Upper lobe of left lung (tissue), 6 donors: ENCODE measurements at places on chromosomes 3 and 15. TPM values are rescaled to one million over a fixed set of nuclear protein-coding genes. Genes with fewer than 3 reads are reported as not detected.

The HHATL gene
- 0.71 TPM for total RNA-seq

The GPR27 gene
- not detected for total RNA-seq

The SPATA12 gene
- total RNA-seq = not detected

The PP2D1 gene
- total RNA-seq = not detected

The FETUB gene
- total RNA-seq = not detected

The MCF2L2 gene
- 1.0 TPM for total RNA-seq

The ITPKA gene
- total RNA-seq = not detected

The MORC1 gene
- total RNA-seq = not detected

The CCR8 gene
- total RNA-seq = not detected

The CX3CR1 gene
- total RNA-seq = 1.0 TPM

The CYP19A1 gene
- 0.81 TPM for total RNA-seq

The ITIH1 gene
- total RNA-seq = not detected

The ZBBX gene
- total RNA-seq = 3.4 TPM

The CCR9 gene
- total RNA-seq = 0.13 TPM

The KBTBD8 gene
- total RNA-seq = 5.5 TPM

The KBTBD13 gene
- total RNA-seq = not detected

The PLSCR5 gene
- not detected for total RNA-seq

The CD276 gene
- total RNA-seq = 32.2 TPM

The CORO2B gene
- total RNA-seq = 1.8 TPM

The DNASE1L3 gene
- 1.00 TPM for total RNA-seq

The POC1A gene
- total RNA-seq = 4.2 TPM

The CD200 gene
- 2.7 TPM for total RNA-seq

The TF gene
- 5.3 TPM for total RNA-seq

The HHLA2 gene
- 4.0 TPM for total RNA-seq

The MOBP gene
- total RNA-seq = not detected

The LINGO1 gene
- total RNA-seq = 0.15 TPM

The PROK2 gene
- total RNA-seq = 6.8 TPM

The ATP2B2 gene
- total RNA-seq = not detected

The KLHL40 gene
- total RNA-seq = not detected

The EDEM1 gene
- total RNA-seq = 182 TPM

The CIP2A gene
- 4.4 TPM for total RNA-seq
